Gastroesophageal sphincter (tissue), 4 donors: ENCODE measurements at places on chromosomes 7 and 10.

DNA sequence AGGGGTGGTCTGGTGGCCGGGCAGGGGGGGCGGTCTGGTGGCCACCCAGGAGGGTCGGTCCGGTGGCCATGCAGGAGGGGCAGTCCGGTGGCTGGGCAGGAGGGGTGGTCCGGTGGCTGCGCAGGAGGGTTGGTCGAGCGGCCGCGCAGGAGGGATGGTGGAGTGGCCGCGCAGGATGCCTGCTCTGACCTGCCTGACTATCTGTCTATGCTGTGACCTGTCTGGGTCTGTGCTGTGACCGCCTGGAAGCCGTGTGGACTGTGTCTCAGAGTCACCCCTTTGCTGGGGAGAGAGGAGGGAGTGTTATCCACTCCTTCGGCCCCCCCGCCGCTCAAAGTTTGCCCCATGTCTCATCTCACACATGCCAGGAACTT lies 113.2 kb downstream of the ACTR3B start:
- ATAC-seq = no peak

GRCh38 chr10:68075550-68076004 lies 494 bp upstream of the HERC4 start:
- no peak for ATAC-seq

GRCh38 chr10:71511206-71511605 lies 114.5 kb downstream of the CDH23 start:
- ATAC-seq = no peak

- no peak for ATAC-seq
These were observed 639.2 kb downstream of the KCNMA1 start for GRCh38 chr10:76998451-76998850.

- no peak for ATAC-seq
These were observed 179.2 kb upstream of the AUTS2 start for GRCh38 chr7:69418869-69419670.

- ATAC-seq = no peak
These were observed 733 bp upstream of the ARL5B start for GRCh38 chr10:18658271-18659124.

DNA sequence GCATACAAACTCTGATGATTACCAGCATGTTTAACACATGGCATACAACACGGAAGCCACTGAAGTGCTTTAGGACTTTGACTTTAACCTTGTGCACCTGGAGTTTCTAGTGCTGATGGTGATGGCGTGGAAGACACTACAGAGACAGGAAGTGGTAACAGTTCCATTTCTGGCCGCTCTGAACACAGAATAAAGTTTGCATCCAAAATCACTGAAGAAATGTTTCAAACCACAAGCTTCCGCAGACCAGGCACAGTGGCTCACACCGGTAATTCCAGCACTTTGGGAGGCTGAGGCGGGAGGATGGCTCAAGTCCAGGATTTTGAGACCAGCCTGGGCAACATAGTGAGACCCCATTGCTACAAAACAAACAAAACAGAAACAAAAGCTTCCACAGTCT lies 40.3 kb upstream of the TNPO3 start:
- no peak for ATAC-seq

DNA sequence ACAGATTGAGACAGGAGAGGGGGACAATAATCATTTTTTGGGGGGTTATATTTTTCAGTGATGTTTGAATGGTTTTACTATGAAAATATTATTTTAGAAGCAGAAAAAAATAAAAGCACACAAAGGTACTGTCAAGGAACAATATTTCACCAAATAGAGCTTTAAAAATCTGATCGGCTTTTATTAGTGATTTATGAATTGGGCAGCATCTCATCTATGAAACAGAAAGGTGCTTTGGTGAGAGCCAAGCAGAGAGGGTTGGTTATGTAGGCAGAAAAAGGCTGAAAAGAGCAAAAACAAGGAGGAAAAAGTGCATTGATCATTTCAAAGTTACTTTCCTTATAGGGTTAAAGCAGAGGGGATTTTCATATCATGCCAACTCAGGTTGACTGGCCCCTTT lies 26.4 kb upstream of the CPA2 start:
- ATAC-seq = no peak

- no peak for ATAC-seq
These were observed 37.4 kb downstream of the SEMA3A start for GRCh38 chr7:84157171-84157570.

GRCh38 chr10:6110136-6110535 lies 21.3 kb downstream of the RBM17 start:
- ATAC-seq = no peak

- ATAC-seq = no peak
These were observed 44.3 kb downstream of the PRR15 start for GRCh38 chr7:29607889-29608288.

DNA sequence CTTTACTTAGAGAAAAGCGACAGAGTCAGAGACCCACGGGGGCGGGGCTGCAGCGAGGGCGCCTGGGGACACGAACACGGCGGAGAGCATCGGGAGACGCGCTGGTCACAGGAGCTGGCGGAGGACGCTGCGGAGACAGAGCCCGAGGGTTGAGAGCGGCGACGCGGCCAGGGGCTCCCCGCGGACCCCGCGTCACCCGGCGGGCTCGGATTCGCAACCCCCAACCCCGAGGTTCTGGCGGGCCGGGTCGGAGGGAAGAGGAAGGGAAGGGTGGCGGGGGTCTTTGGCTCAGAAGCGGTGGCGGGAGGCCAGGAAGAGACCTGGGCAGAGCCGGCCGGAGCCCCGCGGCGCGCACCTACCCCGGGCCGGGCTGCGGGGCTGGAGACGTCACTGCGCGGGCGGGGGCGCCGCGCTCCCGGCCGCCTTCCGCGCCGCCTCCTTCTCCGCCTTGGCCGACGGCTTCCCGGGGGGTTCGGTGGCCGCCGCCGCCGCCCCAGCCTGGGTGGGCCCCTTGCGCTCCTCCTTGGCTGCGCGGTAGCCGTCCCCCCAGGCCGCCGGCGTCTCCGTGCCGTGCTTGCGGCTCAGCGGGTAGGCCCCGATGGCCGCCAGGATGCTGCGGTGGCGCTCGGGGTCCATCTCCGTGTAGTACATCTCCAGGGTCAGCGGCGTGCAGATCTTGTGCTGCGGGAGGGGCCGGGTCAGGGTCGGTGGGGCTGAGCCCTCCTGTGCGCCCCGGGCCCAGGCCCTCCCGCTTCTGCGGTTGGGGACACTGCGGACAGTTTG lies 11.1 kb downstream of the CALY start:
- peak; percentile 32 for ATAC-seq

GRCh38 chr7:16801111-16801542 lies 3.7 kb downstream of the AGR2 start:
- ATAC-seq = no peak

DNA sequence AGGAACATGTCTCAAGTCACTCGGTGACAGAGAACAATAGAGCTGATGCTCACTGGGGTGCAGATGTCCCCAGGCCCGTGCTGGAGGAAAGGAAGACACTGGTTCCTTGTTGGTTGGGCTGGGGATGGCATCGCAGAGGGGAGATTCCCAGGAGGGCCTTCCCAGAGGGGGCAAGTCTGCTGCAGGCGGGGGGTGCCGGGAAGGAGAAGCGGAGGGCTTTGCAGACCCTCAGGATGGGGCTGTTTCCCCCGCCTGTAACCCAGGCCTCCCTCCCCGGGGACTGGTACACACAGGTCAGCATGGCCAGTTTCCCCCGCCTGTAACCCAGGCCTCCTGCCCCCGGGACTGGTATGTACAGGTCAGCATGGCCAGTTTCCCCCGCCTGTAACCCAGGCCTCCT lies 283.8 kb downstream of the DNAJB6 start:
- no peak for ATAC-seq

DNA sequence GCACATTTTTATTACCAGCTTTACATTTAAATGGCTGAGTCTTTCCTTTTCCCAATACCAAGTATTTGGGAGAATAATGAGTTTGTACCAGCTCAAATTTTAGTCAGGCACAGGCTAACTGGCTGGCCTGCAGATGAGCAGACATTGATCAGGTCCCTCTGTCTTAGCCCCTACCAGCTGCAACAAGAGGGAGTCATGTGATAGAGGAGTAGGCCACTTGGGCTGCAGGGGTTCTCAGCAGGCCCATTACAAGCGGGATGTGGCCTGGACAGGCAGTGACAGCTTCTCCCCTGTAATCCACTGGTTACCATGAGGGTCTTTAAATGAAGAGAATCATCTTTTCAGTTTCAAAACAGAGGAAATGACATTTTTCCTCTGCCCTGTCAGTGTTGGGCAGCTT lies 283.6 kb downstream of the SUGCT start:
- ATAC-seq = no peak

DNA sequence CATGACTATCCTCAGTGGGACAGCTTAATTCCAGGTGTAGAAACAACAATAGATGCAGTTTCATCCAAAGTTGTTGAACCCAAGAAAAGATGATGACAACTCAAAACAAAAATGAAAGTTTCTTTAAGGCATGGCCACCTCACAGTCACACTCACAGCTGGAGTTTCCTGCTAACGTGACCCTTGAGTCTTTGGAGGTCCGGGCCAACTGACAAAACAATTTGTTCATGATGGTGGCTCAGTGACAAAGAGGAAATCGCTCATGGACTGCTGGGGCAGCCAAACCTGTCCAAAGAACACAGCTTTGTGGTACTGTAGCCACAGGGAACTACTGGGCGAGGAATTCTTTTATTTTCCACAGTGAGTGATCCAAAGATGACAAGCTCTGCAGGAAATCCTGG lies 96.0 kb upstream of the JCAD start:
- ATAC-seq = peak; percentile 71

GRCh38 chr10:51846856-51847506 lies 147.6 kb upstream of the CSTF2T start:
- ATAC-seq = no peak

DNA sequence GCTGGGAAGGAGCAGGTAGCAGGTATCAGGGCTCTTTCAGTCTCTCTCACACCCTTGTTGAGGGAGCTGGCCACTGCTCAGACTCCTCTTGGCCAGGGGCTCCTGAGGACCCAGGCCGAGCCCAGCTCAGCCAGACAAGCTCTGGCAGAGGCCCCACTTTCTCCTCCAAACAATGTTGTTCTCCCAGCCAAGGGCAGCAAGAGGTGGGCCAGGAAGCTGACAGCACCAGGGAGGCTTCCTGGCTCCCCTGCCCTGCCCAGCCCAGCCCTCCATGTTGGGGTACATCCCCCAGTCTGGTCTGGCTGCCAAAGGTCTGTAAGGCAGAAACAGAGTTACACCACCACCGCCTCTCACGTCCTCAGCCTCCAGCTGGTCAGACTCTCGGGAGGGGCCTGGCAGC lies 33.9 kb upstream of the COL13A1 start:
- no peak for ATAC-seq

DNA sequence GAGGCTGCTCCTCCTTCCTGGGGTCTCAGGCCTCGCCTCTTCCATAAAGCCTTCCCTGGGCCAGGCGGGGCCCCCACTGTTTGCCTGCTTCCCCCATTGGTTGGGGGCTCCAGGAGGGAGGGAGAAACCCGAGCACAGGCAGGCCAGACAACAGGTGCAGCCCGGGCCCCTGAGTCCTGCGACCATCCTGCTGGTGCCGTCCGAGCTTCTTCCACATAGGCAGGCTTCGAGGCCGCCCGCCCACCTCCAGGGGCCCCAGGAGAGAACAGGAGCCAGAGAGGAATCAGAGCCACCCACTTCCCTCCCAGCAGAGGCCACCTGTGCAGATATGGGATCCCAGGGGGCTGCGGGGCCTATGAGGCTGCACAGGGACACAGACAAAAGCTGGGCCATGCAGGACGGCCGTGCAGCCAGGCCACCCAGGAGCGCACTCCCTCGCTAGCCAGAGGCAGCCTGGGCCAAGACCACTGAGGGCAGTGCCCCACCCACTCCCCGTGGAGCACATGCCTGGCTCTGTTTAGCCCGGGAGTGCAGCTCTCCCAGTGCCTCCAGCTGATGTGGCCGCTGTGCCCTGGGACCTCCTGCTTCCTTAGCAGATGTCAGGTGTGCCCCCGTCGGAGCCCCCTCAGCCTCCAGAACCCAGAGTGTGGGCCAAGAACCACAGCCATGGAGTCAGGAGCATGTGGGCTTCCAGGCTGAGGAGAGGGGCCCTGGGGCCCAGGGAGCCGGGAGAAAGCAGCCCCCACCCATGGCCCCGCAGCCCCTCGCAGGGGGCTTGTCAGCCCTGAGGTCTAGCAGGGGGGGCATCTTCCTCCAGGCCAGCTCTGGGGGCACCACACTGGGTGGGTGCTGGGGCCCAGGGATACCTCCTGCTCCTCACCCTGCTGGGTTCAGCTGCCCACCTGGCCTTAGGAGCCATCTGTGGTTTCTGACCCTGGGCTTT lies 59.9 kb upstream of the INPP5A start:
- ATAC-seq = no peak

DNA sequence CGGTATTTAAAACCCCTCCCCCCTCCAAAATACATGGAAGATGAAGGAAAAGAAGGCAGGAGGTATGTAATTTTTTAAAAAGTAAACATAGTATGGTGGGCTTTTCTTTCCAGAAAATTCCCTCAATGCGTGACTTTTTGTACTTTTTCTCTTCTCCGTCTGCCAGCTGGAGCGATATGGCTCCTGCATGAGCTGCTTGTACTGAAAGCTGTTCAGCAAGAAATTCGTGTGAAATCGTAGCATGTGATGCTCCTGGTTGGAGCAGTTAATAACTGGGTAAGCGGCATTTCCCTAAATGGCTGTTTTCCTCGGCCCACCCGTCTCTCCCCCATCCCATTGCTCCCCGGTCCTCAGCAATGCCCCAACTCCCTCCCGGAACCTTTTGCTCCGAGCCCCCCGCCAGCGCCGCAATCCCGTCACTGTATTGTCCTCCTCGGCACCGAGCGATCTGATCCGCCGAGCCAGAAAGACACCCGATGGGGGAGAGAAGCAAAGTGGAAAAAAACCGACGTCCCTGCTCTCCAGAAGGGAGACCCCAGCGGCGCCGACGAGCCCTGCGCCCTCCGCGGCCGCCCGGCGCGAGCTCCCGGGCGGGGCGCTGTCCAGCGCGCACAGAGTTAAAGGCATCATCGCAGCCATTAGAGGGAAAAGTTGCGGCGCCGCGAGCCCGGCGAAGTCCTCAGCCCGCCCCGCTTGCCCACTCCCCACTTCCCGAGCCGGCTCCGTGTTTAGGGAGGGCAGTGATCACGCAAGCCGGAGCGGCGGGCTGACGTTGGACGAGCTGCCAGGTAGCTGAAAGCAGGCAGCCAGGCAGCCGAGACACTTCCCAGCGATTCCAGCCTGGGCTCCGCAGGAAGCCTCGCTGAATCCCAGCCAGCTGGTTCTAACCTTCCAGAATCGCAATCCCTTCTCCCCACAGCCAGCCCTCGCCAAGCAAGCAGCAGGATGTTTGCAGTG lies at the start of gene VSTM2A:
Gene VSTM2A, plus strand, starts transcription at position 707 of the 957 bp plus-strand sequence. CDS start 356 bp downstream, outside the sequence.
- ATAC-seq = peak; percentile 25

- no peak for ATAC-seq
These were observed 44.5 kb downstream of the TAS2R16 start for GRCh38 chr7:122951006-122951405.

GRCh38 chr10:73893426-73893825 lies 17.5 kb upstream of the PLAU start:
- no peak for ATAC-seq

DNA sequence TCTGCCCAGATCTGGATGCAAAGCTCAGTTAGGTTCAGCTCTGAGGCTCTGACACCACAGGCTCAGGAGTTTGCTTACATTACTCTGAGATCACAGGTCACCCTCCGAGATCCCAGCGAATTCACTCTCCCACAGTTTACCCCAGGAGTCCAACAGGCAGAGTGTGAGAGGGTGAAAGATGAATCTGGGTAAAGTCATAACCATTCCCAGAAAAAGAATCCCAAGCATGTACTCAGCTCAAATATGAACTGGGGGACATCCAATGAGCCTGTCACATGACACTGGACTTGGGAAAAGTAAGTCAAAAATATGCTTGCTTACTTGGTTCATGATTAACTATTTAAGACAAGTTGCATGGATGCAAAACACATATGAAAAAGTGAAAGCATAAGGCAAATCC lies 110.3 kb upstream of the ARID5B start:
- ATAC-seq = peak; percentile 47
